ENCODE measurements at places on chromosomes 16 and 17. TPM values are rescaled to one million over a fixed set of nuclear protein-coding genes. Genes with fewer than 3 reads are reported as not detected.

Gene MARCHF10
- total RNA-seq = not detected

Gene KCNG4
- not detected for total RNA-seq

Gene MRPS34
- total RNA-seq = 60.9 TPM

Gene C1QL1
- total RNA-seq = not detected

Gene SOST
- not detected for total RNA-seq

Gene CHAD
- 0.34 TPM for total RNA-seq

Gene SAMD14
- 4.7 TPM for total RNA-seq

Gene KRT20
- total RNA-seq = not detected

Gene ZFP1
- total RNA-seq = 15.4 TPM

Gene EME1
- total RNA-seq = 3.1 TPM

Gene PIPOX
- total RNA-seq = 8.7 TPM

Measured in activated B cell treated with CpG ODN at 0.5 μM for 24 hours (primary cell).